Progenitor cell of endocrine pancreas (in vitro differentiated cells): ENCODE measurements at places on chromosomes 12 and 14.

- no peak for DNase-seq
Observed at GRCh38 chr12:20629414-20630156, 65.5 kb upstream of the SLCO1C1 start.

- no peak for DNase-seq
Observed at GRCh38 chr14:104331871-104332605, 193.7 kb downstream of the KIF26A start.

GRCh38 chr12:130220706-130221100 is 58.4 kb downstream of the FZD10 start:
- no peak for DNase-seq

DNA sequence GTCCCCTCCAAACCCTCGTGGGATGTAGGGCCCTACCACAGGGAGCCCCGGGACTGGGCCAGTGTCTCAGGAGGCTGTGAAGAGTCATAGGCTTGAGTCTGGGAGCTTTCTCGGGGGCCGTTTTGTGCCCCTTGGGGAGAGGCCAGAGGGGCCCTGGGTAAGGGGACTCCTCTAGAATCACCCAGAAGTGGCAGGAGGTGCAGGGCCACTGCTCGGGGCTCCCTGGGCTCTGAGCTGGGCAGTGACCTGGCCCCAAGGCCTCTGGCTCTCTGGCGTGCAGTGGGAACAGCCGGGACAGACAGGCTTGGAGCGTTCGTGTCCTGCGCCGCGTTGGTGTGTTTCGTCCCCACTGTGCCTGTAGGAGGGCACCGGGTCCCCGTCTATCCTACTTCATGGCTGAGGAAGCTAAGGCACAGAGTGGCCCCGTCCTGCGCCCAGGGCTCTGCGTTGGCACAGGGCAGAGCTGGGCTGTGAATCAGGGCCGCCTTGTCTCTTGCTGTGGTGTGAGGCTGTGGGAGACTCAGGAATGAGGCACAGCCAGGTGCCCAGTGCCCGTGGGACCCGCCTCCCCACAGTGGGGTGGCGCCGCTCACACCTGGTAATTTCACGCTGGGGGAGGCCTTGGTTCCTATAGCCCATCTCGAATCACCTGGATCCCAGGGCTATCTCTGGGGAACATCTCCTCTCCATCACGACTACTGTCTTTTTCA is 23.8 kb upstream of the KIF26A start:
- DNase-seq: no peak

DNA sequence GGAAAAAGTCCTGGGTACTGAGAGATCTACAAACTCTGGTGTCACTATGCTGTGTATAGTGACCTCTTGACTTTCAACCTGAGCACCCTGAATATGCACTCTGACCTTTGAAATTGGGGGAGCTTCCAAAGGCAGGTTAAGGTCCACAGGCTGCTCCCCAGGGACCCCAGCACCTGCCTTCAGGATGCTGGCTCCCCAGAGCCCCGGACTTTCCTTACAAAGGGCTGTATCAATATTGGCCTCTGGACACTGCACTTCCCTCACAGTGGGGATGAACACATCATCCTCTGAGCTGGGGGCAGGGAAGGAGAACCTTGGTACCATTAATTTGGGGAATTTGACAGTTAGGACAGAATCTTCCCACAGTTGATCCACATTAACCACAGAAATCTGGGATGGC is 14.3 kb downstream of the PLD4 start:
- DNase-seq: no peak
